Pons (tissue), 1 donor: ENCODE measurements at places on chromosomes 4 and X.

DNA sequence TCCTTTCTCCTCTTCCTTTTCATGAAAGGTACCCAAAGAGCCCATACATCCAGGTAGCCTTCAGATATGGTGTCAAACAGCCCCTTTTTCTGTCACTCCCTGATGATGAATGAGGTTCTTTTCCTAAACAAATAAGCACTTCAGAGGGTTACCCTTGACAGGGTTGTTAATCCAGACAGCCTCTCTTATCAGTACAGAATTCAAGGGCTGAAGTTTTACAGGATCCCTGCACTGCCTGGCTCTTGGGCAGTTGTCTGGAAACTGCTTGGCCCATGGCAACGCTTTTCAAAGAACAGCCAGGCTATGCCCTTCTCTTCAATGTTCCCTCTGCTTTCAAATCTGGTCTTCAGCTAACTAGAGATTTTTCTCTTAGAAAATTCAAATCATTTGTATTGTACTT is 352.6 kb upstream of the FAM241A start:
- no peak for DNase-seq

DNA sequence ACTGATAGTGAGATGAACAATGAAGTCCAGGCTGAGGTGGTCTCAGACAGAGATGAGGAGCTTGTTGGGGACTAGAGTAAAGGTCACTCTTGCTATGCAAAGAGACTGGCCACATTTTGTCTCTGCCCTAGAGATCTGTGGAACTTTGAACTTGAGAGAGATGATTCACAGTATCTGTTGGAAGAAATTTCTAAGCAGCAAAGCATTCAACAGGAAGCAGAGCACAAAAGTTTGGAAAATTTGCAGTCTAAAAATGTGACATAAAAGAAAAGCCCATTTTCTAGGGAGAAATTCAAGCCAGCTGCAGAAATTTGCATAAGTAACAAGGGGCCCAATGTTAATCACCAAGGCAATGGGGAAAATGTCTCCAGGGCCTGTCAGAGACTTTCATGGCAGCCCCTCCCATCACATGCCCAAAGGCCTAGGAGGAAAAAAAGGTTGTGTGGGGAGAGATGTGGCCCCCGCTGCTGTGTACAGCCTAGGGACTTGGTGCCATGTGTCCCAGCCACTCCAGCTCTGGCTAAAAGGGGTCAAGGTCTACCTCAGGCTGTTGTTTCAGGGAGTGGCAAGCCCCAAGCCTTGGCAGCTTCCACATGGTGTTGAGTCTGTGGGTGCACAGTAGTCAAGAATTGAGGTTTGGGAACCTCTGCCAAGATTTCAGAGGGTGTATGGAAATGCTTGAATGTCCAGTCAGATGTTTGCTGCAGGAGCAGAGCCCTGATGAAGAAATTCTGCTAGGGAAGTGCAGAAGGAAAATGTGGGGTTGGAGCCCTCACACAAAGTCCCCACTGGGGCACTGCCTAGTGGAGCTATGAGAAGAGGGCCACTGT is 262.8 kb downstream of the DKK2 start:
- DNase-seq = no peak

DNA sequence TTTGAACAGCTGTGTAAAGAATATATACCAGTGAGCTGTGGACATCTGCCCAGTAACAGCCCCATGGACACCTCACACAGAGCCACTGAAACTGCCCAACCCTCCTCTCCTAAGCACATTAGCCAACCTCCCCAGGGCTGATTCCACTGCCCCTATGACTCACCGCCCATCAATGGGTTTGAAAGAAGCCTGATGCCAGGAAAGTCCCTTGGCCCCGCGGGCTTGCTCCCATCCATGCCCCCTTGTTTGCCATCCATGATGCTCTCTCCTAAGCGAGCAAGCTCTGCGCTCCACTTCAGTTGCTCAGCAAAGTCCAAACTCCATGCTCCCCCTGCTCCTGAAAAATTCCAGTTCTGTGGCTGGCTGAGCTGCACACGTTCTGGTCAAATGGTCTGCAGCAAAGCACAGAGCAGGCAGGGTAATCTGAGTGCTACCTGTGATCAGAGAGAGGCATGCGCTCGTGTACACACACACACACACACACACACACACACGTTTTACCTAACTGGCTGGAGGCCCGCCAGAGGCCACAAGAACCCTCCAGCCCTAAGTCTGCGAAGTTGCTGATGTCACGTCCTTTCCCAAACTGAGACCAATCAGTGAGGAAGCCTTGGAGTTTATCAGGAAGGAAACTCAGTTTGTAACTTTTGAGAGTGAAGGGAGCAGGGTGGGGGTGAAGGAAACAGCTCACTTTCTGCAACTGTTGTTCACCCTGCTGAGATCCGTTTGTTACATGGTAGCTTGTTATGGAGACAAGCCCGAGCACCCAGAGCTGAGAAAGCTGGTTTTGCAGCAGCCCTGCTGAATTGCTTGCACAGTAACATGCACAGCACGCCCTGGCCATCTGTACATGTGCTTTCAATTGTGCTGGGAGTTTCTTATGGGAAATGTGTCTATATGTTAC is at the start of gene ASB9:
Gene ASB9 (minus strand): TSS at position 466 of the 904 bp plus-strand sequence. CDS start 209 bp downstream, at position 257.
- peak; percentile 8 for DNase-seq

DNA sequence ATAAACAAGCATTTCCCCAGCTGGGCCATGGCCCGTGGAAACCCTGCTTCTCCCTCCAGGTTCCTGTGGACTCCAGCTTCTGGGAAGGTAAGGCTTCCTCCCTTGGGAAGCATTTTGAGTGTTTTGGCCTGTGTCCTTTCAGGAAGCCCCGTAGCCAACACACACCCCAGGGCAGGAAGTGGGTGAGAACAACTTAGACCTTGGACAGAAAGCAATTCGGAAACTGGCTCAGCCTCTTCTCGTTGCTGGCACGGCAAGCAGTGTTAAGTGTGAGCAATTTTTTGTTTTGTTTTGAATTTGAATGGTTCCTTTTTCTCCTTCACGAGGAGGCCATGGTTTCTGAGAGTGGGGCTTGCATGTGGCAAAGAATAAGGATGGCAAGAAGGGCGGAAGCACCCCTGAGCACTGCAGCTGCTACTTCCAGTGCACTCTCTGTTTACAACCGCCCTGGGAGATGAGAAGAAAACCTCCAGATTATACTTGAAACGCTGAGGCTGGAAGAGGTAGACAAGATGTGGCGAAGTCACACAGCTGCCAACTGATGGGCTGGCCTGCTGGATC is 14.1 kb upstream of the CYTL1 start:
- peak; percentile 49 for DNase-seq

GRCh38 chr4:23866450-23867075 is 23.3 kb downstream of the PPARGC1A start:
- no peak for DNase-seq

- DNase-seq = no peak
Observed at GRCh38 chr4:160510928-160511327, 1408.0 kb downstream of the RAPGEF2 start.

- DNase-seq = no peak
Observed at GRCh38 chr4:95358421-95358820, 190.4 kb downstream of the UNC5C start.

GRCh38 chrX:848386-848785 is 217.8 kb downstream of the SHOX start:
- no peak for DNase-seq

DNA sequence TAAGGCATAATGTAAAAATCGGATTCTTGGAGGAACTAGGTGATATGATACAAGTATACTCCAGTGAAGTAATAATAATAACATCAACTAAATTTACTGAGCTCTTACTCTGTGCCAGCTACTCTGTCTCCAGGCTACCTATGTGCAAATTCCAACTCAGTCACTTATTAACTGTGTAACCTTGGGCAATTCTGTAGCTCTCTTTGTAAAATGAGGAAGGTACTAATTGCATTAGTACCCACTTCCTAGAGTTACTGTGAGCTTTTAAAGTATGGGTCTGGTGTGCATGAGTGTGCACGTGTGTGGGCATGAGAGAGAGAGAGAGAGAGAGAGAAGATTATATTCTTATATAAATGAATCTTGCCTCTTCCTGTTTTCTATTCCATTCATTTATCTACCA is 169.9 kb downstream of the KCNIP4 start:
- DNase-seq = no peak
